Stimulated activated CD4-positive, alpha-beta T cell treated with anti-CD3 and anti-CD28 coated beads, Interleukin-1b, Interleukin-23, amount 100 ng/mL, for 48 hours (primary cell): ENCODE measurements at places on chromosomes 5 and 9.

DNA sequence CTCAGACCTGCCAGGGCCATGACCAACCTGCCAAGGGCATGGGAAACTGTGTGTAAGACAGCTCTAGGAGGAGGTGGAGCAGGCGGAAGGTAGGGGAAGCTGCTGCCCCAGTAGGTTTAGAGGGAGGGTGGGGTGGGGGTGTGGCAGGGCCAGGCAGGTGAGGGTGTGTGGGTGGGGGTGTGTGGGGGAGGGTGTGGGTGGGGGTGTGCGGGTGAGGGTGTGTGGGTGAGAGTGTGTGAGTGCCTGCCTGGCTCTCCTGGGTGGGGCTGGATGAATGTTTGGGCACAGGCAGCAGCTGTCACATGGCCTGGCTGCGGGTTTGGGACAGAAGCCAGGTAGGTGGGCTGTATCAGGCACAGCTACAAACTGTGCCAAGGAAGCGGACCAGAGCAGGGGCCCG, 8.8 kb upstream of the N4BP3 start:
- no peak for DNase-seq

GRCh38 chr5:167642181-167642580, 649.3 kb upstream of the WWC1 start:
- no peak for DNase-seq

- no peak for DNase-seq
Observed at GRCh38 chr5:147065071-147065470, 169.8 kb upstream of the STK32A start.

- DNase-seq = no peak
Observed at GRCh38 chr5:31948006-31948405, 226.1 kb downstream of the GOLPH3 start.

DNA sequence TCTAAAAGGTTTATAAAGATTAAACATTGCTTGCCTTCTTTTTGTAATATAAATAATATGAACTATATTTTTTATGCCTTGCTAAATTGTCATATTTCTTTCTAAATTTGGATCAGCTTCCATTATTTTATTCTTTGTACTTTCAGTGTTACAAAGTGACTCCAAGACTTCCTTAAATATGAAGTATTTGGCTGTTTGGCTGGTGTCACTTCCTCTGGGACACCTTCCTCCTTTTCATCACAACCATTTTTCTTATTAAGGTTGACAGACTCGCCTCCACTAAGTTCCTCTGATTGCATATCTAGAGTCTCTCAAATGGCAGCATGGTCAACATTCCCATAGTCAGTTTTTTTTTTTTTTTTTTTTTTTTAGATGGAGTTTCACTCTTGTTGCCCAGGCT, 73.8 kb upstream of the SLC1A1 start:
- no peak for DNase-seq

DNA sequence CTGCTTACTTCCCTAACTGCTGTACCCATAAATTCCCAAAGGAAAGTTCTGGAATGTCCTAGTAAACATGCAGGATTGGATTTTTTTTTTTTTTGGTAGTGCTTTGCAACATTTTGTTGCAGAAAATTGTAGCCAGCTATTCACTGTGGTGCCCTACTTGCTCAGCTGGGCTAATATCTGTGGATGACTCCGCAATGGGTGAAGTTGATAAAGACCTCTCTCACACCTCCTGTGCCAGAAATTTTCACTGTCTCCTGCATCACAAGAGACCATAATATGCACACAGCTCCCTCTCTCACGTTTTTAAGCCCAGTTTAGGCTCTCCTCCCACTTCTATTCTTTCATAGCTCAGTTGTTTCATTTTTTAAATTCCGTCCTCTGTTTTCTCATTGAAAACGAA, 136.5 kb upstream of the C6 start:
- no peak for DNase-seq

DNA sequence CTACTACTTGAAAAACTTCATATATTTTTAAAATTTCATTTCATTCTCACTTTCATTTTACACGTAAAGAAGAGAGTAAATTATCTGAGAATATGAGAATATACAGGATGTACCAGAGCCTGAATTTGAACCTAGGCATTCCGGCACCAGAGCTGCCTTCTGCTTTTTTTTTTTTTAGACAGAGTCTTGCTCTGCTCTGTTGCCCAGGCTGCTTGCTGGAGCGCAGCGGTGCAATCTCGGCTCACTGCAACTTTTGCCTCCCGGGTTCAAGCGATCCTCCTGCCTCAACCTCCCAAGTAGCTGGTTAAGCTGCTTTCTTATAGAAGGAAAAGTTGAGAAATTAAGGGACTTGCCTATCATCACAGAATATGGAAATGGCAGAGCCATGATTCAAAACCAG, 540.1 kb downstream of the EBF1 start:
- DNase-seq = no peak

DNA sequence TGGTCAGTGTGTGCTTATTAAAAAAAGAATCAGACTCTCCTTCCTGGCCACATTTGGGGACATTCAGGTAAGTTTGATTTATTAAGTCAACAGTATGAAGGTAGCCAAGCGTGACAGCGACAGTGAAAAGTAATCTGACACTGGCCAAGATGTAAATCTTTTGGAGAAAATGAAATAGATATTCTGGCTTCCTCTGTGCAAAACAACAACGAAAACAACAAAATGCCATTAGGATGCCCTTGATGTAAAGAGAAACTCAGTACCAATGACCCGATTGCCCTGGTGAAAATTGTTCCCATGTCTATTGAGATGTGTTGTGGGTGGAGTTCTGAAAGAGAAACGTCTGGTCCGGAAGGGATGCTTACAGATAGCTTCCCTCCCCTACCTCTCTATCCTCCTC, 267.8 kb downstream of the MAT2B start:
- no peak for DNase-seq

DNA sequence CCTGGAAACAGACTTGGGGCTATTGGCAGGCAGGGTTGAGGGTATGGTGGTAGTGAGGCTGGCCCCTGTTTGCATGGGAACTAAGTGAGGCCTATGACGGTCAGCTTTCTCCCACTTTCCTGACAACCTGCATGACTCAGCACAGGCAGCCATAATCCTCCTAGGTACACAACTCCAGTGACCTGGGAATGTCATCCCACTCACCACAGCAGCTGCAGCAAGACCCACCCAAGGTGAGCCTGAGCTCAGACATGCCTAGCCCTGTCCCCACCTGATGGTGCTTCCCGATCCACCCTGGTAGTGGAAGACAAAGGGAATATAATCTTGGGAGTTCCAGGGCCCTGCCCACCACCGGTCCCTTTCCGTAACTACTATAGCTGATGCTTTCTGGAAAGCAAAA, 178.7 kb downstream of the NDUFS4 start:
- DNase-seq = no peak

DNA sequence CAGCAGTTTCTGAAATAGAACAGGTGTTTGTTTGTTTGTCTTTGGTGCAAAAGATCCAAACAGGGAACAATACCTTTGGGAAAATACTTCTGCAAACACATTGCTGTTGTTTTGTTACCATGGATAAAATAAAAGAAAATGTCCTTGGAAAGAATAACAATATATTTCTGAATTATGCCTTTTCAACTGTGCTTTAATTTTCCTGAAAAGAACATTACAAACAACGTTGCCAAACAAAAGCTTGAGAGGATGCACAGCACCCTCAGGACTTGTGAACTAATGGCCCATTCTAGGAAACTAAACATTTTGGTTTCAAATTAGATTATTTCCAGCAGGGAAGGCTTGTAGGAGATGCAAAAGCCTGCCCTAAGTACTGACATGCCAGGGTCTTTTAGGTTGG, 967.2 kb downstream of the TLE4 start:
- DNase-seq = no peak
